ENCODE measurements at places on chromosomes 1 and 21.
A peak's percentile ranks its signal among the peaks of the same experiment; 100 is the strongest.

DNA sequence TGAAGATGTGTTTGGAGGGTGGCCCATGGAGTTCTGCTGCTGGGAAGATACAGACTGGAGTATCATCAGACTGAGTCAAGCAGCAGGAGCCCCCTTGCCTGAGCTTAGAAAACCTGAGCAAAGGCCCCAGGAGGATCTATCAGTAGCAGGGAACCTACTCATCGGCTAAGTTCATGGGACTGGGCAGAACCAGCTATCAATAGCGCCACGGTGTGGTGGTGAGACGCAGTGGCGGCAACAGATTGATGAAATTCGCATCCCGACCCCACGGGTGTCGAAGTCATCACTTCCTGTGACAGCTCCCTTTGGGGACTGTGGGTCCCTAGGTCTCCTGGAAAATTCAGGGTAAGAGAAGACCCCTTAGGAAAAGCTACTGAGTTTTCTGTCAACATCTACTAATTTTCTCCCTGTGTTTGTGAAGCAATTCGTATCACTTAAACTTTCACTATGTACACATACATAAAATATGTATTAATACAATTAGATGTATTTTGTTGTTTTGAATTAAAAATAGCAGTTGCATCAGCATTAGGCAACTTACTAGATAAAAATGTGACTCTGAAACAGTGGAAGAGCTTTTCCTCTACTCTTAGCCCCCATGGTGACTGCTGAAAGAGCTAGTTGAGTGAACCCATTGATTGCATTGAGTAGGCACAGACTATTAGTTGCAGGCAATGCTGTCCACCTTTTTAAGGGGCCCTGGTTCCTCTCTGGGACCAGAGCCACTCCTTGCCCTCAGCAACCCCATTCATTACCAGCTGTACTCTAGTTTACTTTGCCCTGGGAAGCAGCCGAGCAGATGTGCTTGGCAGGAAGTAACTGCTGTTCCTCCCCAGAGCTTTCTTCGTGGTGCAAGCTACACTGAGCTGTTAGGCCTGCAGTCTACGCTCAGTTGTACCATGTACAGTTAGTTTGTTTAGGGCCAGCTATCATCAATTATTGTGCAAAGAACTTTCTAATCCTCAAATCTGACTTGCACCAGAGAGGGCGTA lies 7.3 kb upstream of the CACNA1S start:
- DNase-seq: peak; percentile 31

DNA sequence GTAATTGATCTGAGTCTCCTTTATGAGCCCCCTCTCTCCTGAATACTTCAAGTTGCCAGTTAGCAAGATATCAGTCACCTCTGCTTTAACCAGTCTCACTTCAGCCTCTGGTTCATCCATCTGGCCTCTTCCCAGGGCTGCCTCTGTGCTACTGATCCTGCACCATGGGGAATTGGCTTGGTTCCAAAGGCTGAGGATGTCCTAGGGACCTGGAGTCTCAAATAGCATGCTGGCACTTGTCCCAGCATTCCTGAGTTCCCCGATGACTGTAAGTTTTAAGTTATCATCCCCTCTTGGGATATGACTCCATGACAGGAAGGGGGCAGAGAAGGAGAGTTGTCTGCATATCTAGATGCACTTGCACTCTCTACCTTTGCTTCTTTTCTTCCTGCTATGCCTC lies 252.0 kb downstream of the PTBP2 start:
- no peak for DNase-seq

- DNase-seq: no peak
Observed at GRCh38 chr1:233707153-233707879, 93.4 kb downstream of the KCNK1 start.

DNA sequence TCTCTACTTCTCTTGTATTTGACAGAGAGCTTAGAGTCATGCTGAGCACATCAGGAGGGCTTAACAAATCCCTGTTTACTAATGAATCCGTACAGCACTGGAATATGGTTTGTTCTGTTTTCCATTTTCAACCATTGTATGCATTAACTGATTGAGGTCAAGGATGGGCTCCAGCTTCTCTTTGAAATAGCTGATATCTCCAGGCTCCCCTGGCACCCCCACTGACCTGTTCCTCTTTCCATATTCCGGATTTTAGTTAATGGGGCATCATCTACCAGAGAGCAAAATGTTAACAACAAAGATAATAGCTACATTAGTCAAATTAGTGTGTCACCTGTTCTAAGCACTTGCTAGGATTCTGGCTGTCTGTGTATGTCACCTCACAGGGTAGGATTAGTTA lies 57.6 kb downstream of the NENF start:
- DNase-seq: no peak

DNA sequence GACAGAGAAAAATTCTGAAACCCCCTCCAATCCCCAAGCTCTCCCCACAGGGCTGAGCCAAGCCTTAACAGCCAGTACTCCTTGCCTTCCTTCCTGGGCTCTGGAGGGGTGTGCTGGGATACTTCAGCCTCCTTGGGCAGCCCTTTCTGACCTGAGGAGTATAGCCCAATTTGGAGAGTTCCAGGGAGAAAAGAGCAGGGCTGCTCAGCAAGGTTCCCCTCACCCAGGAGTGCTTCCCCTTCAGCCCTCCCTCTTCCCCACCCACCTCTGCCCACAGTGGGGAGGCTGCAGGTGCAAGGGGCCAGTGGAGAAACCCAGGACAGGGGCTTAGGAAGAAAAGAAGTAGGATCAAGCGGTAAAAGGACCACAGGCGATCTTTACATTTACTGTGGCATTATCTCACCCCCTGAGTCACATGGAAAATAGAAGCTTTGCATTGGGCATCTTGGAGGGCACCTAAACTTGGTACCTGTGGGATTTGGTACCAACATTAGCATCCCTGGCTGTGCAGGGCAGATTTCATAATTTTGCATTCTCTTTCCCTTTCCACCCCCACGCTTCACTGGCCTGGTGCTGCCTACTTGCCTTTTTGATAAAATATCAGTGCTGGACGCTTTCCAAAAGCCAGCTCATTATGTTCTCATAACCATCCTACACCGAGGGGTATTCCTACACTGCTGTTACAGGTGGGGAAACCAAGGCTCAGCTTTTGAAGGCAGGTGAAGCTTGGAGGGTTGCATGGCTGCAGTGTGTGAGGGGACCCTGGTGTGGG lies 2.8 kb upstream of the ADORA1 start:
- DNase-seq: no peak

GRCh38 chr1:42035205-42035829 lies 116.6 kb upstream of the HIVEP3 start:
- no peak for DNase-seq

- DNase-seq: peak; percentile 32
Observed at GRCh38 chr1:152347116-152347728, 12.6 kb downstream of the FLG2 start.

DNA sequence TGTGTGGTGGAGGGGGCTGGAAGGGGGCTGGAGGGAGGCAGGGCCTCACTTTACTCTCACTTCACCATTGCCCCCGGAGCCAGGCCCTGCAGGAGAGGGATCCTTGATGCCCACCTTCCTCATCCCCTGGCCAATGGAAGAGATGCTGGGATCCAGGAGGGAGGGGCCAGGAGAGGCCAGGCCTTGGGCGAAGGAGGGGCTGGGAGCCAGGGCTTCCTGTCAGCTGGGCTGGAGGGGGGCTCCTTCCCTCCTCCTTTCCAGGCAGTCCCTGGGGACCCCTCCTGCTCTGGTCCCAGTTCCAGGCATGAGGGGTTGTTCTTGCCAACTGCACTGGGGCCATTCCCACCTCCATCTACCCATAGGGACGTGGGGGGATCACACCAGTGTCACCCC lies 5.7 kb downstream of the AHDC1 start:
- DNase-seq: no peak

DNA sequence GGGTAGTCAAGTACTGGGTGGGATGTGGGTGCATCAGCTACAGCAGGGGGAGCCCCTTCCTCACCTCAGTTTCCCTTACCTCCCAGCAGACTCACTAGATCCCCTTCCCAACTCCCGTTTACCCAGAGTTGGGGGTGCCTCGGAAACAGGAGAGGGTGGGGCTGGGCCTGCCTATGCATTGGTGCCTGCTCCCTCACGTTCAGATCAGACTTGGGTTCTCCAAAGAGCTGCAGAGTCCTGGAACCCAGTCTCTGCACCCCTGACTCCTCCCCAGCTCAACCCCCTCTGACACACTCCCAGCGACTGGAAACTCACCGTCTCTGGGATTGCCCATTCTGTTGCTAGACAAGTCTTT lies 6.0 kb downstream of the FOXO6 start:
- no peak for DNase-seq

DNA sequence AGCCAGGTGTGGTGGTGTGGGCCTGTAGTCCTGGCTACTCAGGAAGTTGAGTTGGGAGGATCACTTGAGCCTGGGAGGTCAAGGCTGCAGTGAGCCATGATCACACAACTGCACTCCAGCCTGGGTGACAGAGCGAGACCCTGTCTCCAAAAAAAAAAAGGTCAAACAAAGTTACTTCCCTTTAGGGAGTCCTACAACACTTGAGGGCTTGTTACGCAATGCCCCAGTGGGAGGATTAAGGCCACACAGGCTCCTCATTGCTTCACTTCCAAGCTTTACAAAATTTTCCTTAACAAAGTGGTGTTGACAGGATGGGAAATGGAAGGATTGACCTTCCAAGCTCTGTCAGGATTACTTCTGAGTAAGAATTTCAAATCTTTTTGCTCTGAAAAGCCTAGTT lies 6.2 kb upstream of the EXTL1 start:
- DNase-seq: no peak

- DNase-seq: no peak
Observed at GRCh38 chr21:45320261-45321025, 32.7 kb upstream of the POFUT2 start.

DNA sequence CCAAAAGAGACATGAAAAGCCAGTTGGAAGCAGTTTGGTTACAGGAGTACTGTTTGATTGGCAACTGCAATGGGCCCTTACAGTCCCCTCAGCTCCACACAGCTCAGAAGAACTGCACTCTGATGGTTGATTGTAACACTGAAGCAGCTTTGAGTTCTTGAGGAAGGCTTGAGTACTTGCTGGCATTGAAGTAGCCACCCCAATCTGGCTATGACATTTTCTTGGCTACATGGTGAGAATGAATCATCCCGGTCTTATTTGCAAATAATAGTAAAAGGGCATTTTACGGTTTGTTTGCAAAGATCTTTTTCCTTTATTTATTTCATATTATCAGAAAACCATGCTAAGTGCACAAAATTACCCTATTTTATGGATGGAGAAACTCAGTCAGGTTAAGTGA lies 159.7 kb upstream of the BEND5 start:
- DNase-seq: no peak

- DNase-seq: peak; percentile 34
Observed at GRCh38 chr1:40612345-40612831, 53.1 kb downstream of the RIMS3 start.

DNA sequence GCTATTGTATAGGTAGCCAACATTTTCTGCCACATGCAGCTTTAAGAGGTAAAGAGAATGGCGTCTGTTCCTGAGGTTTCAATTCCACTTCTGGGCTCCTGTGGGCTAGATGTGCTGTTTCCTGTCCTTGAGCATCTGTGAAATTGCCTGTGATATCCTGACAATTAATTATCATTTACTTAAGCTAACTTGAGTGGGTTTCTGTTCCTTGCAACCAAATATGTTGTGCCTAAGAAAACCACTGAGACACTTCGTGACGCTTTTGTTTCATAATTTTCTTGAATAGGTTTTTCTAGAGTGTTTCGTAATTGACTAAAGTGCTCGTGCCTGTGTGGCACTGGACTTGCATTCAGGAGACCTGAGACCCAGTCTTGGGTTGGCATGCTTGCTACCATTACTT lies 127.3 kb upstream of the POU3F1 start:
- DNase-seq: no peak

- no peak for DNase-seq
Observed at GRCh38 chr1:22249928-22250680, 107.2 kb upstream of the WNT4 start.

DNA sequence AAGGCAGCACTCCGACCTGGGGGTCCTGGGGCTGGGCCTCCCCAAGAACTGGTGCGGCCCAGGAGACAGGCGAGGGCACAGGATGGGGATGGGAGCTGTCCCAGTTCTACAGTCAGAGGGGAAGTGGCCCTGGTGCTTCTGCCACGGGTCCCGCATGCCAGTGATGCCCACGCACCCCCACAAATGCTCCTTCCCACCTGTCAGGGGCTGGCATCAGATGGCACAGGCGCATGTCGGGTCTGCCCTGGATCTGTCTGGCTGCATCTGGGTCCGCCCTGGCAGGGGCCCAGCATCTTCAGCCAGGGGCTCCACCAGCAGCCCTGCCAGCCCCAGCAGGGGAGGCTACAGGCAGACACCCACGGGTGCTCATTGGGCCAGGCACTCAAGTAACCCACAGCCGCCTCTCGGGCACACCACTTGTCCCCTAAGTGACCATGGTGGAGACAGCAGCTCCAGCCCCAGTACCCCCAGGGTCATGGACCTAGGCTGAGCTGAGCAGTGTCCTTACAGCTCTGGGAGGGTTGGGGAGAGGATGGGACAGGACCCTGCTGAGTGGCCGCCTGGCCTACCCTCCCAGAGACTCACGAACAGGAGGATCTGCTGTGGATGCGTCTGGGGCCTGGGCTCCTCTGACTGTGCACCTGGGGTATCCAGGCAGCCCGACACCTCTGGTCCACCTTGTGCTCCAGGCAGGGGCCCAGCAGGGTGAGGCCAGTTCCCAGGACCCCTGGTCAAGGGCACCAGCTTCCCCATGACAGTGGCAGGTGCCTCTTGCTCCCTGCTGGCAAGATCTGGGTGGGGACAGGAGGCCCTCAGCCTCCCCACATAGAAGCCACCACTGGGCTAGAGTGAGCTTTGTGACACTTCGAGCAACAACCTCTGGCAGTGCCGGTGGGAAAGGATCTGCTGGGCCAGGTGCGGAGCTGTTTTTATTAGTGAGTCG lies 5.4 kb downstream of the SMIM1 start:
- no peak for DNase-seq

DNA sequence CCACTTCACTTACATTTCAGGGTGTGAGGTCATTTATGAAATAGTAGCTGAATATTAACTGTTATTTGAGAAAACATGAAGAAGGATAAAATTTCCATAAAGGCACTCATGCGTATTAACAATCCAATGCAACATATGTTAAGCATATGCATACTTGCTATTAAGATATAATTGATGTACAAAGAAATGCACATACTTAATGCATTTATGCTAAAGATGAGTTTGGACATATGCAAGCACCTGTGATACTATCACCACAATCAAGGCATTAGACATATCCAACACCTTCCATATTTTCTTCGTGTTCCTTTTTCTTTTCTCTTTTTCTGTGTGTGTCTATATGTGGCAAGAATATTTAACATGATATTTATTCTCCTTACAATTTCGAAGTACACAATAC lies 464.8 kb upstream of the BRINP3 start:
- DNase-seq: no peak

GRCh38 chr1:21013510-21013909 lies 163.2 kb downstream of the EIF4G3 start:
- no peak for DNase-seq

- peak; percentile 94 for DNase-seq
Observed at GRCh38 chr1:45583264-45583665, 576 bp upstream of the NASP start.

- no peak for DNase-seq
Observed at GRCh38 chr1:14136152-14136763, 436.3 kb downstream of the PRDM2 start.

DNA sequence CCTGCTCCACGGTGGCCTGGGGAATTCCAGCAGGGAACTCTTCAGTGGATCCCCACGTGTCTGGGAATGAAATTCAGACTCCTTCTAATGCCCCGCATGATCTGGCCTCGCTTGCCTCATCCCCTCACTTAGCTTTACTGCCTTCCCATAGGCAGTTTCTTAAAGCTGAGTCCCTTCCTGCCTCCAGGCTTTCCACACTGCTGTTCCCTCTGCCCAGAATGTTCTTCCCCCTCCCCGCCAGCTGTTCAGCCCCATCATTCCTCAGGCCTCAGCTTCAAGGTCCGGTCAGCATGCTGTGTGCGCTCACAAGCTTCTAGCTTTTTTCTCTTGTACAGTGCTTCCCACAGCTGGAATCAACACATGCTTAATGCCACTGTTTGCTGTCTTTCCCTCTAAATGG lies 54.9 kb upstream of the WASF2 start:
- DNase-seq: no peak
